GM04503 (cell line): ENCODE measurements at places on chromosomes 6 and 20.

DNA sequence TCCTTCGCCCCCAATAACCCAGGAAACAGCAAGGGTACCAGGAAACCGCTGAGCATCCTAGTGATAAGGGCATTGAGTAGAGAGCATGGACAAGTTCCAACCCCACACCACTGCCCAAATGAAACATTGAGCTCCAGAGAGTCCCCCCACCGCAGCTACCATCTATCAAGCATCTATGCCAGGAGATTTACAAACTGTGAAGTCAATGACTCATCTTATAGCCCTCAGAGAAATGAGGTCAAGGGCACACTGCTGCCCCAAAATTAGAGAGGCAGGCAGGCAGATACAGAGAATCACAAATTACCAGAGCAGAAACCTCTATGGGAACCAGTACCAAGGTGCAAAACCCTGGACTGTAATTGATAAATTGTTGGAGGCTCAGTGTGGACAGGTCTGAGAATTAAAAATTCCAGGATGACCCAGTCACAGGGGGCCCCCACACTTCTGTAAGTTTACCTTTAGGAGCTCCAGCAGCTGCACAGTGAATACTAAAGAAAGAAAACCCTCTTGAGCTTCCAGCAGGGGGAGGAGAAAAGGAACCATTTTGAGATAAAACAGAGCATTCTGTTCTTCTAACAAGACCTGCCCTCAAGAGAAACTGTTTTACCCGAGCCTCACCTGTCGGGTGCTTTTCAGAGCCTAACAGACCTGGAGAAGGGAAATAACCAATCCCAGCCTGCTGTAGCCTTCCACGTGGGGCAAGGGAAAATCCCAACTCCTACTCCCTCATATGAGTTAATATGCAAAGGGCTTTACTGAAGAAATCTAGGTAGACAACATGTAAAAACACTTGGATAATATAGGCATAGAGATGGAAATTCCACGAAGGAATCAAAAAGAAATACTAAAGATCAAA lies 118.0 kb upstream of the ARID1B start:
- no peak for DNase-seq

- no peak for DNase-seq
Observed at GRCh38 chr6:99739526-99739925, 132.9 kb downstream of the PRDM13 start.

DNA sequence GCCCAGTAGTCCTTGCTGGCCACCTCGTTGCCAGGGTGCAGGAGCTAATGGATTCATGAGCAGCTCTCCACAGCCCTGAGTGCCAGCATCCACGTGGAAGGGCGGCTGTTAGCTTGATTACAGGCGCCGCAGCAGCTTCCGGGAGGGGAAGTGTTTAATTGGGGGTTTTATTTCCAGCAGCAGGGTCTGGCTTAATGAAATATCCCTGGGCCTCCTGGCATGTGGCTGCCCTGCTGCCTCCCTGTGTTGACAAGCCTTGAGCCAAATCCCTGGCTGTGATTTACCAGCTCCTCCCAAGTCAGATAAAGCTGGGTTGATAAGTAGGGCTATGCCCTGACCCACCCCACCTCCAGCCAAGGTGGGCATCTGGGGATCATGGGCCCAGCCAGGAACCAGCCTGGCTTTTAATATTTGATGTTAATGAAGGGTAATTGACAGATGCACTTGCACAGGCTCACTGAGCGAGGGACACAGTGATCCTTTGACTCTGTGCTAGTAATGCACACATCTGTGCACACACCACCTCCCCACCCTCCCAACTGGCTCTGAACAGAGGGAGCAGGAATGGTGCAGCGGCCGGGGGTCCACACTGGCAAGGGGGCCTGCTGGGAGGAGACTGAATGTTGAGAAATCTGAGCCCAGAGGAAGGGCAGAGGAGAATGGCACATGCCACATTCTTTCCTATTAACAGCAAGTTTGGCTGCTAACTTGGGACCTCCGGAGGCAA lies 13.6 kb downstream of the GLP1R start:
- no peak for DNase-seq

GRCh38 chr6:13593103-13593502 lies 18.7 kb downstream of the SIRT5 start:
- no peak for DNase-seq

- DNase-seq, result no peak
Observed at GRCh38 chr6:10403385-10404106, 11.3 kb downstream of the TFAP2A start.

DNA sequence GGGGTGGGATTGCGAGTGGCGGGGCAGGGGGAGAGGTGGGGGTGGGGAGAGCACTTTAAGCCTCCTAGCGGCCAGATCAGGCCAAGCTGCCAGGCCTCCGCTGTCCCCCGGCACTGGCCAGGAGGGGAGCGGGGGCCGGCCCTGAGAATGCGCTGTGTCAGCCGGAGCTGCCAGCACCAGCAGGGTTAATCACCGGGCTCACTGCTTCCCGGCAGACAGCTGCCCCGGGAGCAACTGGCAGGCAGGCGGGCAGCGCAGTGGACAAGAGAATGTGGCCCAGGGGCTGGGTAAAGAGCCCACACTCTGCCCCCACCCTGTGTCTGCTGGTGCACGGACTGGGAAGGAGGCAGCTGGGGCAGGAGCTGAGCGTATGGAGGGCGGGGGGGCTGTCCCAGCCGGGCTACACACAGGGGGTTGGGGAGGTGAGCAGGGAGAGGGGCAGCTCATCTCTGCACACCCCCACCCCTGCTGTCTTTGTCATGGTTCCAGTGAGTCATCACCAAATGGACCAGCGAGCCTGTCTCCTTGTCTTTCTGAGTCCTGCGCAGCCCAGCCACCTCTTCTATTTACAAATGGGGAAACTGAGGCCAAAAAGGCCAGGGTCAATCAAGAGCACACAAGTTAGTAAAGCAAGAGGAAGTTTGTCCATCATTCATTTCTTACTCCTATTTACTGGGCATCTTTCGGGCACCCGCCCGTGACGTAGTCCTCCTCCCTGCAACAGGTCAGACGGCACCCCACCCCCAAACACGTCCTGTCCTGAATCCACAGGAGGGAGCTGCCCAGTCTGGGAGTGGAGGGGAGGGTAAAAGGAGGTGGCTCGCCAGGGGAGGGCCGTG lies 2.1 kb upstream of the LAMA5 start:
- DNase-seq, result no peak

- no peak for DNase-seq
Observed at GRCh38 chr20:38779247-38780097, 26.0 kb upstream of the PPP1R16B start.

DNA sequence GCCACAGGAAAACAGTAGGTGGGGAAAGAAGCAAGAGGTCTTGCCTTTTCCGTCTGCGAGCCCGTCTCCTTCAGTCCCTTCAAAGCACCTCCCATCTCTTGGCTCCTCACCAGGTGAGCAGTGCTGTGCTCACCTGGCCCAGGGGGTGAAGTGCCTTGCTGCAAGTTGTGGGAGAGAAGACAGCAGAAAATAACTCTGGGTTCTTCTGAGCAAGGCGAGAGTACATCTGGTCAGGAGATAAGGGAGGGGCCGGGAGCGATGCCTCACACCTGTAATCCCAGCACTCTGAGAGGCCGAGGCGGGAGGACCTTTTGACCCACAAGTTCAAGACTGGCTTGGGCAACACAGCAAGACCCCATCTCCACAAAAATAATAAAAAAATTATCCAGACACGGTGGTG lies 35.6 kb upstream of the TGM3 start:
- DNase-seq, result no peak

GRCh38 chr6:12228447-12229146 lies 61.6 kb upstream of the EDN1 start:
- no peak for DNase-seq
